ENCODE measurements at places on chromosomes 12 and 14.

- DNase-seq, result no peak
Measured at GRCh38 chr14:92927349-92928257, 4.7 kb downstream of the CHGA start.

GRCh38 chr12:69834576-69834975 is 9.5 kb downstream of the MYRFL start:
- no peak for DNase-seq

DNA sequence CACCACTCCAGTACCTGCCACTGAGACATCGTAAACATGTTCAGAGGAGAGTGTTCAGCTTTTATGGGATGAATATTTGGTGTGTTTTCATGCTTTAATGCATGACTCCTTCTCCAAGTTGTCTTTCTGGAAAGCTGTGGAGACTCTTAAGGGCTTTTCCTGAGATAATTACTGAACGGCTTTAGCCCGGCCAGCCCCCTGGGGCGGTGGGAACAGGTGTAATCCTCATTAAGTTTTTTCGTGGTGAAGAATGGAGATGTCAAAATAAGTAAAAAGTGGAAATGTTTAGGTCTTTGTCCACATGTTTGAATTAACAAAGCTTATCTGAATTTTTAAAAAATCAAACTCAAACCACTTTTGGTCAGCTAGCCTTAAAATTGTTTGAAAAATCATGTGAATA is 1.5 kb downstream of the SYNE2 start:
- DNase-seq, result no peak

GRCh38 chr12:117261247-117261646 is 71.0 kb upstream of the FBXO21 start:
- DNase-seq, result no peak

DNA sequence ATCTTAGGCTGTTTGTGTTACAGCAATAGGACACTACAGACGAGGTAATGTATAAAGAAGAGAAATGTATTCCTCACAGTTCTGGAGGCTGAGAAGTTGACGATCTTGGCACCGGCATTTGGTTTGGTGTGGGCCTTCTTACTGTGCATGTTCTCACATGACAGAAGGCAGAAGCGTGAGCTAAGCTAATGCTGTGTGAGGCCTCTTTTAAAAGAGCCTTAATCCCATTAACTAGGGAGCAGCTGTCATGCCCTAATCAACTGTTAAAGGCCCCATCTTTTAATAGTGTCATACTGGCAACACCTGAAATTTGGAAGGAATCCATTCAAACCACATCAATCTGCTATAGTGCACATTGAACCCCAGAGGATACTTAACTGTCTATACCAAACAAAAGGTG is 992.9 kb downstream of the GALC start:
- DNase-seq, result no peak

GRCh38 chr12:109092497-109093021 is 713 bp downstream of the ALKBH2 start:
- no peak for DNase-seq

DNA sequence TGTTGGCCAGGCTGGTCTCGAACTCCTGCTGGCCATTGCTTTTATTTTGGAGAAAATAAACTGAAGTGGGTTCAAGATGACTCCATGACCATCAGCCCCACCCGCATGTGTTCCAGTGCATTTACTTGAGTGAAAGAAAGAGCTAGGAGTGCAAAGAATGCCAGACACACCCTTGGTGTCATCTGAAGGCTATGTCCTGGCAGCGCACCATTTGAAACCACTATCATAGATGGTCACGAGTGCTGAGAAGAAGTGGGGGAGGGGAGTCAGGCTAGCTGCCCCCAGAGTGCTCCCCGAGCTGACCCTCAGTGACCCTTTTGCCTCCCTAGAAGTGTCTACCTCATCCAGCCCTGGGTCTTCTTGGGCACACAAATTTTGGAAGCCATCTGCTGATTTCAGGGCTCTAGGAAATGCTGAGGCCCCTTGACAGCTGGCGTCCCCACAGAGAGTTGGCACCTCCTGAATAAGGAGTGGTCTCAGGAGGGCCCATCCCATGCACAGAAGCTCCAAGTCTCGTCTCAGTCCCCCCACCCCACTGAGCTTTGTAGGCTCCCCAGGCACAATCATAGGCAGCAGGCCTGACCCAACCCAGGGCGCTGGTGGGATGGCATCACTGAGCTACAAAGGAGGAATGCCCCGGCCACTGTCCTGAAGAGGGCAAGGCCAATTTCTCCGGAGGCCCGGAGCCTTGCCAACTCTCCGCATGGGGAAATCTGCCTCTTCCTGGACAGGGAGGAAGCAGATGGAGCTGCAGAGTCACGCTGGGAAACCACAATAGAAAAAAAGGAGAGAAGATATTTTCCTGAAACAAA is 28.0 kb downstream of the PXN start:
- DNase-seq, result no peak

DNA sequence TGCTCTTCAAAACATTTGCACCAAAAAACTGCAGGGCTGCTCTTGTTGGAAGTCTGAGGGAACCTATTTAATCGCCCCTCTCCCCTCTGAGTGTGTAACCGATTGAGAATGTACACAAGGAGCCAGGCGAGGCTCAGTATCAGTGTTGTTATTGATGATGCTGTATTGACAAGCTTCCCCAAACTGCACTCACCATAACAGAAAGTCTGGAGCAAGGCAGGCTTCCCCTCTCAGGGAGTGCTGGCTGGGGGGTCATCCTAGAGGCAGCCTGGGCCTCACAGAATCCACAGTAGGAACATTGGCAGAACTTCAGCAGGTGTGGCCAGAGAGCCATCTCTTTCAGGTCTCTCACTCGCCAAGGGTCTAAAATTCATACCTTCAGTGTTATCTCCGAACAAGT is 58.1 kb upstream of the TUNAR start:
- peak; percentile 40 for DNase-seq

GRCh38 chr14:61145034-61145902 is 135.9 kb downstream of the TMEM30B start:
- DNase-seq, result no peak

DNA sequence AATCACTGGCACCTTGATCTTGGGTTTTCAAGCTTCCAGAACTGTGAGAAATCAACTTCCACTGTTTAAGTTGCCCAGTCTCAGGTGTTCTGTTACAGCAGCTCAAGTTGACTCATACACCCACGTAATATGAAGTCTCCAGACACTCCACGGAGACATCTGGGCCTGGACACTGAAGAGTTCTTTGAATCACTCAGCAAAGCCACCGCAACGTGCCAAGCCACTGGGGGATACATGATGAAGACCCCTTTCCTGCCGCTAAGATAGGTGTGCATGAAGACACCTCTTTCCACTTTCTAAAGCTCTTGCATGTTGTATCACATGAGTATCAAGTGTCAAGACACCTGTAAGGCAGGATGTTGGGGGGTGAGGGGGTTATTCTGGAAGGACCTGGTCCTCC is 311.7 kb upstream of the RTL1 start:
- peak; percentile 32 for DNase-seq

- DNase-seq, result no peak
Measured at GRCh38 chr12:52027085-52027843, 20.5 kb downstream of the TAMALIN start.

- DNase-seq, result no peak
Measured at GRCh38 chr14:104262515-104263514, 124.4 kb downstream of the KIF26A start.

GRCh38 chr12:15192720-15193119 is 28.5 kb downstream of the RERG start:
- DNase-seq, result no peak

GRCh38 chr14:63902375-63902976 is 49.7 kb downstream of the SYNE2 start:
- DNase-seq, result no peak

- no peak for DNase-seq
Measured at GRCh38 chr12:92064422-92064821, 81.2 kb downstream of the BTG1 start.

DNA sequence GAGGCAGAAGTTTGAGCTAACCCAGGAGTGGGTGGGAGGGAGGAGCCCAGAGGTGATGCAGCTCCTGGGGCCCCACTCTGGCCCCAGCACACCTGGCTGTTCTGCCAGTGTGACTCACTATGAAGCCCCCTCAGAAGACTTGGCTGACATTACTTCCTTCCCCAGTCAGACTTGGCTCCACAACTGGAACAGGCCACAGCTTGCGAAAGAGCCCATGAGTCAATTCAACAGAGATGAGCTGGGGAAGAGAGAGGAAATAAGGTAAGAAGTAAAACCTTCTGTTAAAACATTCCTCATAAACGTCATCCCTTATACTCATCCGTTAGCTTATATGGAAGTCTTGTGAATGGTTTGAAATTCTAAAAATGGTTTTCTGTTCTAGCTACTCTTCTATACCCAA is 245.9 kb downstream of the ADAMTS20 start:
- DNase-seq, result no peak

- DNase-seq, result no peak
Measured at GRCh38 chr12:65462484-65462883, 184.0 kb downstream of the MSRB3 start.

GRCh38 chr12:101455685-101456084 is 19.5 kb upstream of the SPIC start:
- DNase-seq, result no peak

GRCh38 chr12:102107970-102108369 is 11.9 kb downstream of the NUP37 start:
- DNase-seq, result no peak

GRCh38 chr12:103969391-103969790 is 3.7 kb downstream of the TDG start:
- DNase-seq, result no peak

DNA sequence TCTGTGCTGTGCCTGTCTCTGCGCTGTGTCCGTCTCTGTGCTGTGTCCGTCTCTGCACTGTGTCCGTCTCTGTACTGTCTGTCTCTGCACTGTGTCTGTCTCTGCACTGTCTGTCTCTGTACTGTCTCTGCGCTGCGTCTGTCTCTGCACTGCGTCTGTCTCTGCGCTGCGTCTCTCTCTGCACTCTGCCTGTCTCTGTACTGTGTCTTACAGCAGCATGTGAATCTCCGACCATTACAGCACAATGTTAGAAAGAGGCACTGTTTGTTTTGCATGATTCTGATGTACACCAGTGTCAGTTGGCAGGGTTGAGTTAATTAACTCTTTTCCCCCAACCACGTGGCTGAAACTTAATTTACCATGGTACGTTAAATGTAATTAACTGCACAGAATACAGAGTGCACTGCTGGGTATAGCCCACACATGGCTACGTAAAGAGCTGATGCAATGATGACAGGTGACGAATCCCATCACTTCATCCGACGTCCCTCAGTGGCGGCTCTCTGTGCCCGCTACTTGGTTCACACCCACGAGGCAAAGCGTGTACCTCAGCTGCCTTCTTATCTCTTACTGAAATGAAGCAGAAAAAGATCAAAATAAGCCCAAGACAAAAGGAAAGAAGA is 127.7 kb upstream of the SFSWAP start:
- no peak for DNase-seq

- DNase-seq, result no peak
Measured at GRCh38 chr12:71270057-71270456, 112.3 kb upstream of the TSPAN8 start.

DNA sequence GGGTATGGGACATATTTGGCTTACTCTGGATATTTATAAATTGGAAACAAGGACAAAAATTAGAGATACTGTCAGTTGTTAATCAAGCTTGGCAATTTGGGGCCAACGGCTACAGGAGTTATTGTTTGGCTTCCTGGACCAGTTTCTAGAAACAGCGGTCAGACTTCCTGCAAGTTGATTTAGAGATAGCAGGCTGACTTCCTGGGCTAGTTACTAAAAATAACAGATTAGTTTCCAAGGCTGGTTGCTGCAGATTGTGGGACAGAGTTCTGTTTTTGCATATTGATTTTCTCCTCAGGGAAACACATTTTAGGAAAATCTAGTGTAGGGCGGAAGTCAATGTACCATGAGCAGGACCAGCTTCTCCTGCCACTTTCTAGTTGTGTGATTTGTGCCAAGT is 144.0 kb upstream of the TMPO start:
- DNase-seq, result no peak

DNA sequence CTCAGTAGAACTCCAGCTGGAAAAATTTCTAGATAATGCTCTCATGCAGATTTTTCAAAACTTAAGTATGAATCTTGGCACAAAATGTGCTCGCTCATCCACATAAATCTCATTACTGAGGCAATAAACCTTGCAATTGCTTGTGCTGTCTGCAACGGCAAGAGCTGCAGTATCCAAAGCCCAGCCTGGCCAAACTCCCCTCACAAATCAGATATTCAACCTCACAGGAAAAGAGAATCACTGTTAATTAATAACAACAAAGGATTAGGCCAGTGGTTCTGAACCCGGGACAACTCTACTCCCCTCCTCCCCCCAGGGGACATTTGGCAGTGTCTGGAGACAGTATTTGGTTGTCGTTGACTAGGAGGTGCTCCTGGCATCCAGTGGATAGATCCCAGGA is 19.2 kb upstream of the CORO1C start:
- no peak for DNase-seq

GRCh38 chr12:112381883-112382796 is at the start of gene HECTD4:
HECTD4 (minus strand) TSS chr12:112382431; CDS start chr12:112382128, 303 bp downstream.
- no peak for DNase-seq

GRCh38 chr12:32533971-32534590 is 134.7 kb downstream of the FGD4 start:
- DNase-seq, result no peak

DNA sequence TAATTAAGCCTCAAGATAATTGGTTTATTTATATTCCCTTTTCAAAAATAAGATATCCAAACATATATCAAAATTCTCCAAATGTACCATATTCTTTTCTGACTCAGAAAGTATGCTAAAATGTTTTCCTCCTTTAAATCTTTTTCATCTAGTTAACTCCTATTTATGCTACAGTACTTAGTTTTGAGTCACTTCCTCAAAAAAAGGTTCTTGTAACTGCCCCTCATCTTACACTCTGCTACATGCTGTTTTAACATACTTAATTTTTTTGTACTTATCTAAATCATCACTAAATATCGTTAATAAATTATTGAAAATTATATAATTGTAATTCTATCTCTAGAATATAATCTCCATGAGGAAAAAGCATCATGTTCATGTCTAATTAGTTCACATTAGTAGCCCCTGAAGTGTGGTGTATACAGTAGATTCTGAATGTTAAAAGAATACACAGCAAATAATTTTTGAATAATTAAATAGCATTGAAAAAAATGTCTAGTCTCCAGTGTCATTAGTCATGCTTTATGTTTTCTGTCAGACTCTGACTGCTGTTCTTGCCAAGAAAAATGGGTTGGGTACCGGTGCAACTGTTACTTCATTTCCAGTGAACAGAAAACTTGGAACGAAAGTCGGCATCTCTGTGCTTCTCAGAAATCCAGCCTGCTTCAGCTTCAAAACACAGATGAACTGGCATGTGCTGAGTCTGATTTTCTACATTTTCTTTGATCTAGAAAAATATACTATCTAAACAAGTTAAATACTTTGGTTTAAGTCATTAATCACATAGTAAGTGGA is 3.5 kb downstream of the KLRD1 start:
- DNase-seq, result no peak

Data from vagina (tissue), 2 donors.